NCI-H2029 (cell line): ENCODE measurements at places on chromosomes 2 and 18.

- DNase-seq = no peak
Observed at GRCh38 chr2:172072303-172072702, 13.0 kb upstream of the DLX1 start.

- DNase-seq = no peak
Observed at GRCh38 chr2:130915595-130916437, 79.1 kb downstream of the ARHGEF4 start.

DNA sequence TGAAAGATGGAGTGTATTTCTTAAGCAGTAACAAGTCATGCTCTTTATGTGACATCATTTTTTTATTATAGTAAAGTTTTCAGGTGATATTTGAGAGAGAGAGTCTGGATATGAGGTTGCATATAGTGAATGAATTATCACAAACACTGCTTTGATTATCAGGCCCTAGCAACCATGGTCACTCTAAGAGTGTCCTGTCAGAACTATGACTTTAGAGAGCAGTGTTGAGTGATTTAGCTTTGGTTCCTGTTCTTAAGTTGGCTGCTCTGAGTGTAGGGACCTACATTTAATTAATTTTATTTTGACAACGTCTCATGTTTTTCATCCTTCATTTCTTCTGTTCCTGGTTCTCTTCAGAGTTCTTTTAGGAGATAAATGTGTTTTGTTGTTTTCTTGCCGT is 275.5 kb downstream of the KCNJ3 start:
- no peak for DNase-seq

GRCh38 chr2:157223624-157224205 is 33.8 kb upstream of the GALNT5 start:
- no peak for DNase-seq

- DNase-seq = no peak
Observed at GRCh38 chr2:36322108-36322507, 33.5 kb upstream of the CRIM1 start.

GRCh38 chr2:47345590-47345924 is 57.4 kb upstream of the MSH2 start:
- no peak for DNase-seq

GRCh38 chr2:74756356-74756890 is 77.5 kb upstream of the HK2 start:
- DNase-seq = no peak

- no peak for DNase-seq
Observed at GRCh38 chr2:70569559-70569958, 15.9 kb upstream of the TGFA start.

GRCh38 chr18:79385326-79385707 is 10.4 kb upstream of the NFATC1 start:
- DNase-seq = no peak

GRCh38 chr2:84121-84520 is 37.8 kb upstream of the FAM110C start:
- no peak for DNase-seq

- DNase-seq = no peak
Observed at GRCh38 chr2:60365556-60365955, 187.9 kb downstream of the BCL11A start.

- DNase-seq = no peak
Observed at GRCh38 chr18:55794288-55795052, 206.5 kb upstream of the TCF4 start.

DNA sequence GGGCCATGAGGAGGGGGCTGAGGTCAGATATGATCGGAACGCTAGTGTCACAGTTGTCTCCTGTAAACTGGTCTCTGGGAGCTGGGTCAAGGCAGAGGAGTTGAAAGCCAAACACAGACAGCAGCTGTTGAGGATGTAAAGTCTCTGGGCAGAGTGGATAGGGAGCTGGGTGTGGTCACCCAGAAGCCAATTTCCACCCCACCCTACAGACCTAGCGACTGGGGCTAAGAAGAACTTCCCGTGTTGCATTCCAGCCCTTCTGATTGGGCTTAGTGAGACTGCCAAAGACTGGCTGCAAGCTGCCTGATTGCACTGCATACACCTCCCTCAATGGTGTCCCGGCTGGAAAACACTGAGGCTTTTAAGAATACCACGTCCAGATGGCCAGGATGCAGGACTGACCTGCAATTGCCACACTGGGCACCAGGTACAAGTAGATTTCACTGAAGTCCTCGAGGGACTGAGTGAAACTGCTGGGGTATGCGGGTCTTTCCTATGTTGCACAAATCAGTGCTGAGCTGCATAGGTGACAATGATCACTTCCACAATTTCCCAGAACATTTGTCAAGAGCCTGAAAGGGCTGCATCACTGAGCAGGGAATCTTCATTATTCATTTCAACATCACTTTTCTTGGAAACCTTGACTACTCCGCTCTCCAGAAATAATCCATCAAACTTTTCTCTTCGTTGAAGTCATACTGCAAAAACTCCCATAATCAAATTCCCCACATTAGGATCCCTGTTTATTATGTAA is 43.1 kb upstream of the EML4 start:
- no peak for DNase-seq

GRCh38 chr2:224837558-224837957 is 121.4 kb upstream of the CCDC195 start:
- no peak for DNase-seq

- no peak for DNase-seq
Observed at GRCh38 chr2:72146347-72147302, 1.0 kb downstream of the CYP26B1 start.

DNA sequence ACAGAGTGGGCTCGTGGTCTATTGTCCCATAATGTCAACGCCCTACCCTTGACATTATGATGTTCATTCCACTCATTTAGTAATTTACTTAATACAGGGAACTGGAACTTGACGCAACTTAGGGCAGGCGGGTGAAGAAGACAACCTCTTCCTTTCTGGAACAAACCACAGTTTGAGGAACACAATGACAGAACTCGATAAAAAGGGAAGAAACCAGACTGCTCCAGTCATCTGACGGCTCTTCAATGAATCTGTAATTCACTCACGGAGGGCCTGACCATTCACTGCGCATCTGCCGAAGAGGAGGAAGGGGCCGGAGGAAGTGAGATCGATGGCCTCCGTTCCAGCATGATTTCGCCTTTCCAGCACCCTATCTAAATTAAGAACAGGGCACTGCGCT is 83.2 kb downstream of the BCL2 start:
- no peak for DNase-seq

DNA sequence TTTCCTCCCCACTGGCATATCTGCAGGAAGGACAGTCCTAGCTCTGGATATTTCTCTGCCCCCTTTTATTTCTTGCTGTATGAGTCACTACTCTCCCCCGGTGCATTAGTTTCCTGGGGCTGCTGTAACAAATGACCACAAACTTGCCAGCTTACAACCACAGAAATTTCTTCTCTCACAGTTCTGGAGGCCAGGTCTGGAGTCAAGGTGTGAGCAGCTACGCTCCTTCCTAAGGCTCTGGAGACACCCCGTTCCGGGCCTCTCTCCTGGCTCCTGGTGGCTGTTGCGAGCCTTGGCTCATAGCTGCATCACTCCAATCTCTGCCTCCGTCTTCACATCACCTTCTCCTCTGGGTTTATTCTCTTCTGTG is 34.1 kb downstream of the PTPRM start:
- DNase-seq = no peak

DNA sequence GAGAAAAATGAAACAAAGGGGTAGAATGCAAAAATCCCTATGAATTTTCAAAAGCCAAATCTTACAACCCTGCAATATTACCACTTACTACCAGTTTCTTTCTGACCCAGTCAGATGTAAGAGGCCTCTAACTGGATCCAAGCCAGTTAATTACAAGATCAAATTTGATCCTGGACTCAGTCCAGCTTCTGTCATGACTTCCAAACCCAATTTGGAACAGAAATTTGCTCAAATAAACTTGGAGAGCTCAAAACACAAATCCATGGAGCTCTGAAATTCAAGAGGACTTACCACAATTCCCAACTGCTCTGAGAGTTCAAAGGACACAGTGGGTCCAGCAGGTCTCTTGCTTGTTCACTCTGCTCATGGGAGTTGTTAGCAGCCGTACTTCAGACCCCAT is 1271.7 kb upstream of the SLC39A10 start:
- no peak for DNase-seq

DNA sequence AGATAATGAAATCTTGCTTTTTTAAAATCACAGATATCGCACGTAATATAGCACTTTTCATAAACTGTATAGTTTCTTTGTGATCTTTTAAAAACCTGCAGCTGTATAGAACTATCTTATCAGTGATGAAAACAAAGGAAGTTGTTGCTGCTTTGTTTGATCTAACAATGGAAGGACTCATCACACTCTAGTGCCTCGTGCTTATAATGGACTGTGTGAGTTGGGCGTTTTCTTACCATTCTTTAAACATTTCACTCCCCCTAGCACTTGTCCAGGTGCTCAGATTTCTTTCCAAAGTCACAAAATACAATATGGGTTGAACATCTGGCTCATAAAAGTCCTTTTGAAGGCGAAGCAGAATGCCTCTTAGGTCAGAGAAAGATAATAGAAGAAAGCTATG is 94.8 kb upstream of the SPATS2L start:
- DNase-seq = no peak

- no peak for DNase-seq
Observed at GRCh38 chr2:130762910-130763385, 7.6 kb downstream of the AMER3 start.

DNA sequence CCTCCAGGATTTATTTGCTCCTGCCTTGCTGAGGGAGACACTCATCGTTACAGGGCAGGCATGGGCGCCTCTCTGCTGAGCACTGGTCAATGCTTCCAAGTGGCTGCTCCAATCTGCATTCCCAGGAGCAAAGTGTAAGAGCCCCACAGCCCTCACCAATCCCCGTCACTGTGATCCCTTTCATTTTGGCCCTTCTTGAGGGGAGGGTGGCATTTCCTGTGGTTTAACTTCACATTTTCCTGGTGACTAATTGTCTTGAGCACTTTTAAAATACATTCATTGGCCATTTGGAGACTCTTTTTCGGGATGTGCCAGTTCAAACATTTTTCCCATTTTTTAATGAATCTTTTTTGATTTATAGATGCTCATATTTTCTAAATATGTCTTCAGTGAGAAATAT is 33.0 kb downstream of the TPO start:
- no peak for DNase-seq

DNA sequence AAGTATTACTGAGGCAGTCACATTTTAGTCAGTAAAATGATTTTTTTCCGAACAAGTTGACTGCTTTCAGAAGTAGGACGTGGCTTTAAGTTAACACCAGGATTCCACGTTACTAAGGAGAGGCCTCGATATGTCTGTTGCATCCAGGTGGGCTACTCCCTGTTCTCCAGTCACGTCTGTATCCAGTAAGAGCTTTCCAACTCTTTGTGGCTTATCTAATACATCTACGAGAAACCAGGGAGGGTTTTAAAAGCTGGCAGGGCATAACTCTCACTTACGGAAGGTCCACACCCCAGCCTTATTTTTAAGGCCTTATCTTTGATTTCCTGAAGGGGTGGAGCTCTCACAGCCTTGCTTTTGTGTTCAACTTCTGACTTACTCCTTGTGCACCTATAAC is 99.2 kb downstream of the SLC8A1 start:
- no peak for DNase-seq

- no peak for DNase-seq
Observed at GRCh38 chr18:41938445-41938844, 16.6 kb upstream of the PIK3C3 start.

GRCh38 chr2:28392297-28393113 is at the start of gene FOSL2:
TSS of gene FOSL2 (plus strand) at chr2:28392858. CDS start at chr2:28393721, 863 bp downstream.
- DNase-seq = peak; percentile 94

- no peak for DNase-seq
Observed at GRCh38 chr2:118699447-118700175, 147.8 kb downstream of the EN1 start.

DNA sequence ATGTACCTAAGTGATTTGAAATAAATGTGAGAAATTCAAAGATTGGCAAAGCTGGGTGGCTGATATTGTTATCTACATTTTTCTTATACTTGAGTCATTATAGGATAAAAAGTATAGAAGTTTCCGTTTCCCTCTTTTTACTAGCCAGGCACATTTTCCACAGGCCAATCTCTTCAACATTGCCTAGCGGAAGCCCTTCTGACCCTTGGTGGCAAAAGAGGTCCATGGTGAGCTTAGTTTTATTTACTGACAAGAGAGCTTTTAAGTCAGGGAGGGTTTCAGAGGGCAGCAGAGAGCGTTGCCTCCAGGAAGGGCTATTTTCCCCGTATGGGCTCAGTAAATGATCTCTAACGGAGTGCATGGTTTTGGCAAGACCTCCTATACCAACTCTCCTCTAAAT is 15.1 kb upstream of the RHOB start:
- no peak for DNase-seq

- no peak for DNase-seq
Observed at GRCh38 chr2:112916625-112917247, 5.8 kb downstream of the IL37 start.

- DNase-seq = peak; percentile 57
Observed at GRCh38 chr18:59079264-59079663, 60.4 kb upstream of the SEC11C start.

DNA sequence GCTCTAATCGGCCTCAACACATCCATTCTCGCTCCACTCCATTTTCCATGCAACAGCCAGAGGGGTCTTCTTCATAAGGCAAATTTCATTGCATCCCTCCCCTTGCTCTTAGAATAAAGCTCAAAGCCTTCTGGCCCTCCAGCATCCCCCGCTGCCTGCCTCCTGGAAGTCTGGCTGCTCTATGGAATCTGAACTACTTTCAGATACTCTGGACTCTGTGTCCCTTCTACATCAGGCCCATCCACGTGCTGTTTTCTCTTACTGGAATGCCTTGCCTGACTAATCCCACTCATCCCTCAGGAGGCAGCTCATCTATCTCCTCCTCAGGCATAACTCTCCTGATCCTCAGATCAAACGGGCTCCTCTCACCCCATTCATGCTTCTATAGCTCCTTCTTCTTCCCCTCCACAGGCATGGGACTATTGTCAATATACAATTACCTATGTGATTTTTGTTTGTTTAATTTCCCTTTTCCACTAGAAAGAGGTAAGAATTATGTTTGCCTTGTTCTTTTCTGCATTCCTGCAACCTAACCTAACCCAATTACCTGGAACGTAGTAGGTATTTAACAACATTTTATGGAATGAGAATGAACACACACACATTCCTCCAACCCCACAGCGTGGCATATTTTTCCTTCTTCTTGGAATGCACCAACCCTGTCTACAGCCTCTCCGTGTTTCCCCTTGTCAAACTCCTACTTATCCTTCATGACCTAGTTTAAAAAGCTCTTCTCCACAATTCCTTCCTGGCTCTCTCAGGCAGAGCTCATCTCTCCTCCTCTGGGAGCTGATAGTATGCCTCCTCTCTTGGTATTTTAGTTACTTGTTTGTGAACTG is 49.5 kb downstream of the LBH start:
- DNase-seq = no peak

DNA sequence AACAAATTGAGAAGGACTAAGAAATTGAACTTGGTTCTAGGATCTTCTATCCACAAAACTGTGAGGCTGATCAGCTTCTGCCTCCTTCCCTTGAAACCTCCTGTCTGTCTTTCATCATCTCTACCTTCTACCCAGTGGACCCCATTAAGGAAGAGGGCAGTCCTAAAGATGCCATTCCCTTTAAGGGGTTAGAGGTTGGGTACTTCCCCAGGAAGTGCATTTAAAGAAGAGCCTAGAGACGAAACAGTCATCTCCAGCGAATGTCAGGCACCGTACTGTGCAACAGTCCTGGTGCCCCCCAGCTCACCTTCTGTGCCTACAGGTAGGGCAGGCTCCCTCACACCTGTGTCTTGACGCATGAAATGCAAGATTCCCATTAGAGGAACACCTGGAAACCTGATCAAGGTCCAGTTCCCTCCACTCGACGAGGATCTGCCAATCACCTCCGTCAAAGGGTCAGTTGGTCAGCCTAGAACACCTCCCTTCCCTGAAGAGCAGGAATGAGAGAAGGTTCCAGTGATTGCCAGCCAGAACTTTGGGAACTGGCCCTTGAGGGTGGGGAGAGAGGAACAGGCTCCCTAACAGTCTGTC is 20.9 kb downstream of the LOXHD1 start:
- no peak for DNase-seq

GRCh38 chr18:62128157-62128556 is 58.7 kb downstream of the PIGN start:
- DNase-seq = no peak
